ENCODE measurements at places on chromosomes 1 and 21.

DNA sequence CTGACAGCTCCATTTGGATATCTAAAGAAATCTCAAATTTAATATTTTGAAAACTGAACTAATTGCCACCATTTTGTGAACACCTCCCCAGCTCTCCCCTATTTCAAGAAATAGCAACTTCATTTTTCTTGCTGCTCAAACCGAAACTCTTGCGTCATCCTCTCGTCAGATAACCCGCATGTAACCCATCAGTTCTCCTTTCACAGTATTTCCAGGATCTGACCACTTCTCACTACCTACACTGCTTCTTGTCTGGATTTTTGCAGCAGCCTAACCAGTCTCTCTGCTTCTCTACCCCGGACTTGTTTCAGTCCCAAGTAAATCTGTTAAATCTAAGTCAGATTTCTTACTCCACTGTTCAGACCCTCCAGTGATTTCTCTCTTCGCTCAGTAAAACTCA, 75.6 kb downstream of the MTR start:
- no peak for DNase-seq

GRCh38 chr1:199161766-199162303, 523.0 kb downstream of the PTPRC start:
- no peak for DNase-seq

DNA sequence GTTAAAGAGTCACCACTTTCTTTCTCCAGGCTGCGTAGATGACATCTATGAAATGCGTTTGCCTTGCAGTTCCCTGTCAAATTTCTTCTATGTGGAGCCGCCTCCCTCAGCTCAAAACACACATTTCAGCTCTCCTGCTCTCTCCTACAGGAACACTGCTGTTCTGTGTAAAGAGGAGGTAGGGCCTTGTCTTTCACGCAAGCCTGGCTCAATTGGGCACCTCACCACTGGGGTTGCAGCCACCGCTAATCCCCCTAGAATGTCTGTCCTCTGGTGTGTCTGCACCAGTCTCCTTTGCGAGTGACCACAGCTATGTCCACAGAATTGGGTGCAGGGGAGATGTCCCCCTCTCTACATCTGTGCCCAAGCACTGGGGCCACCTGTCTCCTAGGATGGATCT, 31.8 kb upstream of the CFHR4 start:
- DNase-seq: no peak

GRCh38 chr1:25204797-25205480, 27.4 kb downstream of the SYF2 start:
- DNase-seq: peak; percentile 24

- no peak for DNase-seq
These were observed 136.2 kb upstream of the DUSP10 start for GRCh38 chr1:221878134-221878533.

GRCh38 chr1:4460052-4460451, 194.4 kb upstream of the AJAP1 start:
- DNase-seq: no peak

GRCh38 chr1:211336161-211336560, 9.5 kb downstream of the TRAF5 start:
- no peak for DNase-seq

DNA sequence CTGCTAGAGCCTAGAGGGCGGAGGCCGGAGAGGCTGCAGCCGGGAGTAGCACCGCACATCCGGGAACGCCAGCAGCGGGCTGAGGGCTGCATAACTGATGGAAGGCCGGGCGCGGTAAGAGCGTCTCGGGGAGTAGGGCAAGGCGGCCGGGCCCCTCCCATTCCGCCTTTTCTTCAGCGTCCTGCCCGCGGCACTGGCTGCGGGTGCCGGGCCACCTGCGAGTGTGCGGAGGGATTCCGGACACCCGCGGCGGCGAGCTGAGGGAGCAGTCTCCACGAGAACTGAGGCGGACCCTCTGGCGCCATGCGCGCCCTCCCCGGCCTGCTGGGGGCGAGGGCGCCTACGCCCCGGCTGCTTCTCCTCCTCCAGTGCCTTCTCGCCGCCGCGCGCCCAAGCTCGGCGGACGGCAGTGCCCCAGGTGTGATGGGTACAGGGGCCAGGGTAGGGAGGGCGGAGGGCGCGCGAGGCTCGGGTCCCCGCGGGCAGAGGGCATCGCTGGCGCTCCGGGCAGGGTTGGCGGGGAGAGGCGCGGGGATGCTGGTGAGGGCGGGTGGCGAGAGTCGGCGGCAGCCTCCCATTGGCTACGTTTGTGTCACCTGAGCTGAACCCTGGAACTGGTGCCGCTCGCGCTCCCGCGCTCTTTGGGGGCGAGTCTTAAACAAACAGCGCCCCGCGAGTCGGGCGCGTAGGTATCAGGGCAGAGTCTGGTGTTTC, 334.4 kb downstream of the SRGAP2C start:
- no peak for DNase-seq

GRCh38 chr1:43639976-43640794, 9.8 kb upstream of the KDM4A start:
- DNase-seq: no peak

DNA sequence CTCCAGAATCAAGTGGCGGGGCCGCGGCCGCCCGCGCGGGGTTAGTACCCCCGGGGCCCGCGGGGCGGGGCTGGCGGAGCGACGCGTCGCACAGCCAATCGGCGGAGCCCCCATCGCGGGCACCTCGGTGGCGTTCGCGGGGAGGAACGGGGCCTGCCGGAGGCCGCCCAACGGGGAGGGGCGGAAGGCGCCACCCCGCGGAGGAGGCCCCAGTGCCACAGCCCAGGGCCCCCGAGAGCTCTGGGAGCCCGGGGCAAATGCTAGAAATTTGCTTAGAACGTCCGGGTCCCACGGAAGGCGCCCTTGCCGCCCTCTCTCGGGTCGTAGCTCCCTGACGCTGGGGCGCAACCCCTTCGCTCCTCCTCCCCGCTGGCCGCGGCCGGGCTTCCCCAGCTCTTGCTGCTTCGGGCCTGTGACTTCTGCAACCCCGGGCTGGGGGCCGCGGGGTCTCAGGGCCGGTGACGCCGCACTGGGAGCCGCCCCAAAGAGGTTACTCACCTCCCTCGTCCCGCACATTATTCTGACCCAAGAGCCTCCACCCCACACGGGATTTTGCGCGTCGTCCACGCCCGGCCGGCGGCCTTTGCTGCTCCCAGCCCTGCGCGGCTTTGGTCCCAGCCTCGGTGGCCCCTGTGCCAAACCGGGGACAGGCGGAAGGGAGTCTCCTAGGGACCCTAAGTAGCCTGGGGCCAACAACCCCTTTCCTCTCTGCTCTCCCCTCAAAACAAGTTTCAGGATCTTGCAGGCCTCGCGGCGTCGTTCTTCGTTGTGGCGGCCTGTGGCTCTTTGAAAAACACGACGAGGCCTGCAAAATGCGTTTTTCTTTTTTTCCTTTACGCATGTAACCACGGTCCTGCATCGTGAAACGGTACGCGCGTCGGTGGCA, at the start of gene RUNX3:
Gene RUNX3, minus strand, starts transcription at position 17 of the 886 bp plus-strand sequence. CDS start 408 bp downstream, outside the sequence.
- no peak for DNase-seq

GRCh38 chr1:192980856-192981255, 78.3 kb downstream of the UCHL5 start:
- no peak for DNase-seq

GRCh38 chr1:210754878-210755665, 378.9 kb downstream of the KCNH1 start:
- DNase-seq: no peak

DNA sequence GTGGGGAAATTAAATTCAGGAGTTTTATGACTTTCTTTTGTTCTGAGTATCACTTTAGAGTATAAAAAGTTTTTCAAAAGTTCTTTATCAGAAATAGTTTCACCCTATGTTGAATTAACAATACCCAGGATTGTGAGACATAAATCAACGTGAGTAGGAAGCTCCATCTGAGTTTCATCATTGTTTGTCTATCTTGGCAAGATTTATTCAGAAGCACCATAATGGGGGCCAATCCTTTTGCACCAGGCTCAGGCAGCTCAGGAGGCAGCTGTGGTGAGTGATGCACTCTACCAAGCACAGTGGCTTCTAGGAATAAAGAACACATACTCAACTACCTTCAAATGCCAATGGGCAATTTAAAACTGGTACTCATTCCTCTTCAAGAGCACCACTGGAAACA, 12.0 kb downstream of the CREG1 start:
- no peak for DNase-seq

DNA sequence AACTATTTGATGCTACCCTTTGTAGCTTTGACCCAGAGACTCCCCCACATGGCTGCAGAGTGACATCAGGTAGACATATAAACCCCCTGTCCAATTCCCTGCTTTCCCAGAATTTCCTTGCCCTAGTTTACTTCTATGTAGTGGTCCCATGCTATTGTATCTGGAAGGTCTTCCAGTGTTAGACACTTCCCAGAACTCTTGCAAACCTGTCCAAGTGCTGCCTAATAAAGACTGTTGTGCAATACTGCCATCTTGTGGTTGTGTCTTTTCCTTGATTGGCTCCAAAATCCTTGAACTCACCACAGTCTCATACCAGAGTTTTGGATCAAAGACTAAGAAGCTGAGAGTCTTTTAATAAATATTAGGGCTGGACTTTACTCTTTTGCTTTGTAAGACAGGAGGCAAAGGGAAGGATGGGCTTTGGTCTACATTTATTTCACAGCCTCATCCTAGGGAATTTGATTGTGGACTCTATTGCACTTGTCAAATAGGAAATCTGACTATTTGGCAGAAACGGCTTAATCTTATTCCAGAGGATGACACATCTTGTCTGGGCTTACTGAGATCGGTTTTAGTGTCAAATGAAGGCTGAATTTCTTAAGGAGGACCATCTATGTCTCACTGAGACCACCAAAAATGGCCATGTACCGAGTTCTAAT, 169.9 kb downstream of the LRRC7 start:
- DNase-seq: no peak
